ENCODE measurements at places on chromosomes 2 and 18.
A peak's percentile ranks its signal among the peaks of the same experiment; 100 is the strongest.

DNA sequence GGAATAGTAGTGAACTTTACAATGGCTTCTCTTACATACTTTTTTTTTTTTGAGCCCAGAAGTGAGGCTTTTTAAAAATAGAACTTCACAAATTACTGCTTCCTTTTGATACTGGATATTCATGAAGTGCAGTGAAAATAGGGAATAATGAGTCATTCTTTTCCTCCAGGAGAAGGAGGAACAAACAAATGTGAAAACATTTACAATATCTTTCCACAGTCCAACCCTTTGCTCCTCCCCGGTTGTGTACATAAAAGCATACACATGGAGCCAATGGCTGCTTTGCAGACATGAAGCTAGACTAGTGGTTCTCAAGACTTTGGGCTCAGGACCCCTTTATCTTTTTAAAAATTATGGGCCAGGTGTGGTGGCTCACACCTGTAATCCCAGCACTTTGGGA is 266.9 kb downstream of the GBX2 start:
- peak; percentile 13 for DNase-seq

DNA sequence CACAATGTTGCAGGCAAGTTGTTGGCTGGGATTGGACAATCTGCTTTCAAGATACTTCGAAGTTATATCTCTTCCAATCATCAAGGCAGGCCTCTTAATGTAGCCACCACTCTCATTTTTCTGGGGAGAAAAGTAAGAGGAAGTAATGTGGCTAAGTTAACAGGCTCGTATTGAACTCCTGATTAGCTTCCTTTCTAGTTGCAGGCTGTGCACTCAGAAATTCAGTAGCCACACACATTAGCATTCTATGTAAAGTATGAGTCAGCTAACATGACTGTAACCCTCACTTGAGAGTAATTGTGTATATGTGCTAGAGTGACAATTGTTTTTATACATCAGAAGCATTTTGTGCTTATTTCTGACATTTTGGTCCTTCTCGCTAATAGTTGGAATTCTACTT is 3.3 kb downstream of the TWSG1 start:
- peak; percentile 5 for DNase-seq

DNA sequence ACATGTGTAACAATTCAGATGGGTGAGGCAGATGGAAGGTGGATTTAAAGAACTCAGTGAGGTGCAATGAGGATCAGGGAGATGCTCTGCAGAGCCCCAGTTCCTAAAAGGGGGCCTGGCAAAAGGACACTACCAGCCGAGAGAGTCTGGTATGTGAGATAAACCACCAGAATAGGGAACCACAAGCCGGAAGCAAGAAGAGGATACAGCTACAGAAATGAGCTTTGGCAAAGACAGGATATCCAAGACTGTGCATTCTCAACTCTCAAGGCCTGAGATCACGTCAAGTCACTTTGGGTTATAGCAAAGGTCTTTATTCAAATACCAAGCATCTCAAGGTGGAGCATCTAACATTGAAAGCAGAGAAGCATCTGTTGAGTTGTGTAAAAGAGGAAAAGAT is 293.5 kb downstream of the ARHGAP15 start:
- no peak for DNase-seq

- no peak for DNase-seq
Measured at GRCh38 chr2:105571445-105571987, 172.7 kb upstream of the FHL2 start.

GRCh38 chr2:24385366-24385765 is 25.0 kb upstream of the ITSN2 start:
- no peak for DNase-seq

GRCh38 chr2:555164-555922 is 121.9 kb downstream of the TMEM18 start:
- DNase-seq, result no peak

- DNase-seq, result no peak
Measured at GRCh38 chr2:77867146-77867545, 345.0 kb upstream of the LRRTM4 start.

DNA sequence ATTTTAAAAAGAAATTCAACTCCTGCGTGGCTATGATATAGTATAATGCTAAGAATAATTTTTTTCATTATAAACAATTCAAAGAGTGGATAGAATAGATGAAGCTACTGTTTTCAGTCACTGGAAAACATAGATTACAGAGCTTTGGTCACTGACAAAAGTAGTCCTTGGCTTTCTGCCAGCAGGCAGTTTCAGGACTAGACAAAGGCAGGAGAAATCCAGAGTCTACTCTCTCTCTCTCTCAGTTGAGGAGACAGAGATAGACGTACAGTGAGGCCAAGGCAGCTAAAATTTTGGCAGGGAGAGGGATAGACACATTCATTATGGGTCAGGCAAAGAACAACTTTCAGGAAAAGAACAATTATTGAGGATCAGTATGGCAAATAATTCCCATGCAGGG is 491.4 kb upstream of the CRIM1 start:
- no peak for DNase-seq

DNA sequence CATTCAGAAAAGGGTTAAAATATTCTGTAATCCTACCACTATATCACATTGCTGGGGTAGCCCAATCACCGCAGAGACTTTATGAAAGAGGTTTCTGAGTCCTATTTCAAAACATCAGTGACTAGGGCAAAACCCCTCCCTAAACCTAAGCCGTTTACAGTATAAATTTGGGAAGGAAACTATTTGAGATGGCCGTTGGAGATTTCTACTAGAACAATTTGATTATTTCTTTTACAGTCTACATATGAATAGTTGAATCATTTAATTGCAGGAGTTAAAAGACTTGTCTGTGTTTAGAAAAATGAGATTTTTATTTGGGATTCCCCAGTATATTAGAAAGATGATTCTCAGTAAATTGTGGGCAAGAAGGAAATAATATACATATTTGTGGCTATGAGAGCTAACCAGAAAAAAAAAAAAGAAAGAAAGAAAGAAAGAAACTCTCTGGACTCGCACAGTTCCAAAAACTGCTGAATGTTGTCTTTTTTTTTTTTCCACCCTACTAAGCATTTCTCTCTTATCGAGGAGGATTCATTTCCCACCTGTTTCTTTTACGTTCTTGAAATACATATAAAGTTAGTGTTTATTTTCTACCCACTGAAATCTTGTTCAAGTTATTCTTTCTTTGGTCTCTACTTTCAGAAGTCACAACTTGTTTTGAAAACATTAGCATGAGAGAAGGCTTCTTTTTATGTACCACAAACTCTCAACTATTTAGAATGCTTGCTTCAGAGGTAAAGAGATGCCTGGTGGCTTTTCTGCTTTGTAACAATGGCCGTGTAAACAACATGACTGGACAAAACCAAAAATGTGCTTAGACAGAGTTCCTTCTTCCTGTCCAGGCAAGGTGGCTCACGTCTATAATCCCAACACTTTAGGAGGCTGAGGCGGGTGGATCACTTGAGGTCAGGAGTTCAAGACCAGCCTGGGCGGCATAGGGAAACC is 65.9 kb downstream of the BCL2 start:
- peak; percentile 61 for DNase-seq

DNA sequence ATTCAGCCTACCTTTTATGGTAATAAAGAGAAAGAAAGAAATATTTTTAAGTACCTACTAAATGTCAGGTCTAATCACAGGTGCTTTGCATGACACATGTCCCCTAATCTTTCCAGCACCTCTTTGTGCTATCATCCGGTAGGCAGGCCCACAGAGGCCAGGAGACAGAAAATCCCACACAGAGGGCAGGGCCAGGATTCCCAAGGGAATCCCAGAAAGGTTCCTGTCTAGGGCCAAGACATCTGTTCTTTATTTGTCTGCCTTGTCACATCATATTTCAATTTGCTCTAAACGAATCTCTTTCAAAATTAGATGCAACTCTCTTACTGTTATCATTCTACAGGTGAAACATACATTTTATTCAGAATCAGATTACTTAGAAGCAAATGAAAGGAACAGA is 676.1 kb upstream of the GYPC start:
- no peak for DNase-seq

GRCh38 chr2:224366267-224366844 is 35.6 kb downstream of the FAM124B start:
- no peak for DNase-seq

DNA sequence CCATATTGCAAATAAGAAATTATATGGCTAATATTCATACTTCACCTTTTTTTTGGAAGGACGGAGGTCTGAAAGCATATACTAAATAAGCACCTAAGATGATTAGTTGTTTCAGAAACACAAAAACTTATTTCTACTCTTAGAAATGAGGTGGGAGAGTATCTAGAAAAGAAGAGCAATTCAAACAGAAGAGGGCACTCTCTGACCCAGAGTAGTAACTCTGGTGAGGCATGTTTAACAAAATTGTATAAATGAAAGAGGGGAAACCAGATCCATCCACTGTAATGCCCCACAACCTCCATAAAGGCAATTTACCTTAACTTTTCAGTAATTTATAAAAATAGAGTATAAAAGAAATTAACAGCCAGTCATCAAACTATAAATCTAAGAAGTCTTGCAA is 669.6 kb upstream of the VRK2 start:
- peak; percentile 2 for DNase-seq

- DNase-seq, result no peak
Measured at GRCh38 chr2:217279140-217279539, 419.3 kb upstream of the TNP1 start.

- DNase-seq, result no peak
Measured at GRCh38 chr2:109070290-109070689, 58.7 kb upstream of the SH3RF3 start.

- DNase-seq, result no peak
Measured at GRCh38 chr2:176035013-176035691, 33.1 kb upstream of the LNPK start.

DNA sequence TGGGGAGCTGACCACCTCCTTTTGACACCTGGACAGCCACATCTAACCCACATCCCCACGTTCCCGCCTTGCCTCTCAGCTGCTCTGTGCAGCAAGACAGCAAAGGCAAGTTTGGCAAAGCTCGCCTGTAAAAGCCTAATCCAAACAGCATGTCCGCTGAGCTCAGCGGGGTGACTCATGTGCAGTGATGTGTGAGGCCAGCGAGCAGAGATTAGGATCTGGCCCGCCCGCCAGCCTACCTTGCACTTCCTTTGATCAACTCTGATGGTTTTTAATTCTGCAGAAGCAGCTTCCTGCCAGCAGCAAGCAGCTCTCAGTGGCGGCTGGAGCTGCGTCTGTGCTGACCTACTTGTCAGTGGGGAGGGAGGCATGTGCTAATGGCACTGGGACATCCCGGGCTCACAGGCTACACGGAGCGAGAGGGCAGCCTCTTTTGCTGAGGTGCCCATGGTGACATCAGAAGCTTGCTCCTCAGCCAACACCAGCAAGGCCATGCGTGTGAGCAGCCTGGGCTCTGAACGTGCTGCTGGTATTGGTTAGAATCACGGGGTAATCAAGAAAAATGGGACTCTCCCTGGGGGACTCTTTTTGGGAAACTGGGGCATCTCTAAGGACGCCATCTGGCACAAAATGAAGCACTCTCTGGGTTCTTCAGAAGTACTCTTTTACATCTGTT is 36.0 kb upstream of the EML4 start:
- no peak for DNase-seq

- DNase-seq, result no peak
Measured at GRCh38 chr2:84986018-84986417, 15.1 kb downstream of the KCMF1 start.

DNA sequence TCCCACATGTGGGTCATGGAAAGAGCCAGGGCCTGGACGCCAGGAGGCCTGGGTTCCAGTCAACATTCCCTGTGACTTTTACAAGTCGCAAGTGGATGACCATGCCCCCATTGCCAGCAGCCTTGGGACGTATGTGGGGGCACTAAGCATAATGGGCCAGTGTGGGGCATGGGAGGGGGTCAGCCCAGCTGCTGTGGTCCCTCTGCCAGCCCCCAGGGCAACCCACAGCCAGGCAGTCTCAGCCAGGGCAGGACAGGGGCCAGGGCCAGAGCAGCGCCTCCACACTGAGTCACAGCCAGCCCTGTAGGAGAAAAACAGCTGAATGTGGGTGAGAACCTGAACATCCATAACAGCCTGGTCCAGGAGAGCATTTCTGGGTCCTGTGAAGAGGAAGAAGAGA is 173.2 kb downstream of the GFPT1 start:
- no peak for DNase-seq

DNA sequence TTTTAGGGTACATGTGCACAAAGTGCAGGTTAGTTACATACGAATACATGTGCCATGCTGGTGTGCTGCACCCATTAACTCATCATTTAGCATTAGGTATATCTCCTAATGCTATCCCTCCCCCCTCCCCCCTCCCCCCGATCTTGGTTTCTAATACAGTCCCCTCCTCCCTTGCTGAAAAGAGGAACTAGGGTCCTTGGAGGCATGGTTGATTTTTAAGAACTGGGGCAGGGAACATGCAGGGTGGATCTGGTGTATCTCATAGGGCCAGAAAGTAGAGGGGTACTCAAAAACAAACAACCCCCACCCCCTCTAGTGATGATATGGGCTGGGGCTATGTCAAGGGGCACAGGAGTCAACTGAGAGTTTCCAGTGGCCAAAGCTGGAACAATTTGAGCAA is 153.4 kb downstream of the UBR3 start:
- DNase-seq, result no peak

DNA sequence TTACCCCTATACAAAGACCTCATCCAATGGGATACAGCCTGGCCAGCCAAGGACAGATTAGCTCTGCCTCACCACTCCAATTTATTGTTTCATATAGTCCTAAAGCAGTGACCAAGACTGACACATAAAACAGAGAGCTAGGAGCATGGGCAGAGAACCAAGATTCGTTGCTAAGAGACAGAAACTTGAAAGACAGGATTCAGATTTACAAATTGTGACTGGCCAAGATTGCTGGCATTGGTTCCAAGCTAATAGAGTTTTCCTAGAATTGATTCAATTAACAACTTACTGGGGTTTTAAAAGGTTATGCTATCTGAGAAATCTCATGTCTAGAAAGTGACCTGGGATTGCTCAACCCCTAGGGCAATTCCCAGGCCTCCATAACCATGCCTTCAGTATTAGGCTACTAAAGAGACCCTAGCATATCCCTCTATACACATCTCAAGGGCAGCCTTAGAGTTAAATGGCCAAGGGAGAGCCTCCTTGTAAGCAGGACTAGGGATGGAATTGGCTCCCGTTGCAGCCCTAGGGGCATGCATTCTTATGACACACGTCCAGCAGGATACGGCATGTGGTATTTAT is 75.6 kb downstream of the ICOS start:
- DNase-seq, result peak; percentile 36

- no peak for DNase-seq
Measured at GRCh38 chr2:62972601-62973000, 78.0 kb upstream of the OTX1 start.

Measured in COLO829 (cell line).